Endothelial cell of umbilical vein (primary cell): ENCODE measurements at places on chromosomes 12 and 14. TPM values are rescaled to one million over a fixed set of nuclear protein-coding genes. Genes with fewer than 3 reads are reported as not detected.

The IL31 gene
- not detected in 2 replicates for polyA plus RNA-seq

The HOTAIR gene
- polyA plus RNA-seq = not detected in 2 replicates

GRCh38 chr14:54935958-54936357 lies 33.3 kb upstream of the GCH1 start:
- DNase-seq = no peak

GRCh38 chr12:108975024-108975593 lies 45.8 kb downstream of the SVOP start:
- DNase-seq = no peak

DNA sequence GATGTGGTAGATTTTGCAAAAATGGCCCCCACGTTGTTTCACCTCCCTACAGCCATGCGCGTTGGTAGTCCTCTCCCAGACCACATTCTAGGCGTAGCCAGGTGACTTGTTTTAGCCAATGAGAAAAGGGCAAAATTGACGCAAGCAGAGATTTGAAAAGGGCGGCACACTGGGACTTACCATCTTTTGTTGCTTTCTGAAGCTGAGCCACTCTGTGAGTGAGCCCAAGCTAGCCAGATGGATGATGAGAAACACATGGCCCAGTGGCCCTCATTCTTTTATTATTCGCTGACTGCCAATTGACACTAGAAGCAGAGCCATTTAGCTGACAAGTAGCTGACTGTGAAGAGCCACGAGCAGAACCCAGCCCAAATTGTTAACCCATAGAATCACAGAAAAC lies 142.0 kb upstream of the GZMB start:
- no peak for DNase-seq

The CCDC38 gene
- polyA plus RNA-seq = not detected in 2 replicates

DNA sequence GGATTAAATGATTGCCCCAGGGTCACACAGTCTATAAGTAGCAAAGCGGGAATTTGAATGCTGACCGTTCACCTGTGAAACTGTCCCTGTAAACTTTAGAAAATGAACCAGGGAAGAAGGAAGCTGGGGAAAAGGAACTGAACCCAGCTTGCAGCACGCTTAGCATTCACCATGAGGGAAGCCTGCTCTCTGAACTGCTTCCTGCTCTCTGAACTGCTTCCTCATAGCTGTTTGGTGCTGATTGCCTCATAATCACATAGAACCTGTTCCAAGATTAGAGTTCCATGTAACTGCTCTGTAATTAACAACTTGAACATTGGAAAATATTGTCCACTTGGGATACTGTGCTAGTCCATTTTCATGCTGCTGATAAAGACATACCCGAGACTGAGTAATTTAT lies 1504.8 kb upstream of the TMEM132C start:
- DNase-seq = no peak

DNA sequence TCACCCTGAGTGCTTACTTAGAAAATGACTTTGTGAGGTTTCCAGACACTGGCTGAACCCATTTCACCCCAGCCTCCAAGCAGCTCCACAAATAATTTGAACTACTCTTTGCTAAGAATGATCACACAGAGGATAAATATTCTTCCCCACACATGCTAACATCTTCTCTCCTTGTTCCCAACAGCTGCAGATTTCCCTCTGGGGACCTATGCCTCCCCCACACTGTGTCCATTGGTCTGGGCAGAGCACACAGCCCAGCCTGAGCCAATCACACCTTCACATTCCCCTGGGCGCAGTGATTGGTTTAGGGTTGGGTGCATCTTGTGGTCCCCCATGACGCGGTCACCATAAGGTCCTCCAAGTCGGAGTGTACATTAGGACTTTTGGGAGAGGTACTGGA lies 6.9 kb downstream of the SDR9C7 start:
- no peak for DNase-seq

DNA sequence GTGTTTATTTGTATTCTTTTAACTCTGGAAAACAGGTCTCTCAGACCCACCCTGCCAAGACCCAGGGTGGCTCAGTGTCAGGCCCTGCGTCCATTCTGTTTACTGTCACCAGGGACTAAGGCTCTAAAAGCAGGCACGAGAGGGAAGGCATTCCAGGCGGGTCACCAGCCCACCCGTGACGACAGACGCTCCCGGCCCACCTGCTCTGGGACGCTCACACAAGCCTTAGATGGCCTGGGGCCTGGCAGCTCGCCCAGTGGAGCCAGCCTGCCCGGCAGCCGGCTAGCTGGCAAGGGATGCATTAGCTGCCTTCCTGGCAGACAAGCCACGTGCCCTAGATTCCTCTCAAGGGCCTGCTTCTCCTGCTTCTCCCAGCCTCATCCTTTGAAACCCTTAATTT lies 9.2 kb upstream of the NUAK1 start:
- no peak for DNase-seq

GRCh38 chr14:22570132-22570949 lies 18.7 kb downstream of the DAD1 start:
- peak; percentile 83 for DNase-seq

GRCh38 chr12:104384141-104384880 lies 72.4 kb upstream of the CHST11 start:
- DNase-seq = no peak

DNA sequence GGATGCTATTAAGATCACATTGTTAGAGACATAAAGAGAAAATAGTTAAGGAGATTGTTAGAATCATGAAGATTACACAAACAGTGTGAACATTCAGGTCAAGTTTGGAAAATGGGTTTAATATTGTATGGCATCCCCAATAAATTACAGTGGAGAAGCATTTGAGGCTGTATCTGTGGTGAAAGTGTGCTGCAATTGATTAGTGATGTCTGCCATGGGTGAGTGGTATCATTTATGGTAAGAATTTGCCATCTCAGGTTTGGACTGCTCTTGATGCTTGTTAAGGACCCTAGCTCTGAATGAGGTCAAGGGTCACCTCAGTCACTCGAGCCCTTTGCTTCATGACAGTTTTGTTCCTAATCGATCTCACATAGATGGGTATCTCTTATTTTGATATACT lies 265.7 kb upstream of the SRRM4 start:
- DNase-seq = no peak

DNA sequence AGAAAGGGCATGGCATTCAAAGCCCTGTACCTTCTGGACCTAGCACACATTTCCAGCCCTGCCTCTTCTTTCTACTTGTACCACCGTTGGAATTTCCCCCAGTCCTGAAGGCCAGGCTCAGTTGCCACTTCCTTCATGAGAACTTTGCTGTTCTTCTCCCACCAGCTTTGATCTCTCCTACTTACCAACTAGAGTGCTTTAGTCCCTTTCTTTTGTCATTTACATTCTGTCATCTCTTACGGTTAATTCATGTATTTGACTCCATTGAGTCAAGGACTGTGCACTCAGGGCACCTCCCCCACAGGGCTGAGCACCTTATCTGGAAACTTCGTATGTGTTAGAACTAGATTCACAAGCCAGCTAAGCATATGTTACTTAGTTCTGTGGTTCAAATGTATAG lies 26.3 kb downstream of the BICDL1 start:
- DNase-seq = no peak

GRCh38 chr12:119842380-119842779 lies 34.7 kb downstream of the CIT start:
- no peak for DNase-seq

DNA sequence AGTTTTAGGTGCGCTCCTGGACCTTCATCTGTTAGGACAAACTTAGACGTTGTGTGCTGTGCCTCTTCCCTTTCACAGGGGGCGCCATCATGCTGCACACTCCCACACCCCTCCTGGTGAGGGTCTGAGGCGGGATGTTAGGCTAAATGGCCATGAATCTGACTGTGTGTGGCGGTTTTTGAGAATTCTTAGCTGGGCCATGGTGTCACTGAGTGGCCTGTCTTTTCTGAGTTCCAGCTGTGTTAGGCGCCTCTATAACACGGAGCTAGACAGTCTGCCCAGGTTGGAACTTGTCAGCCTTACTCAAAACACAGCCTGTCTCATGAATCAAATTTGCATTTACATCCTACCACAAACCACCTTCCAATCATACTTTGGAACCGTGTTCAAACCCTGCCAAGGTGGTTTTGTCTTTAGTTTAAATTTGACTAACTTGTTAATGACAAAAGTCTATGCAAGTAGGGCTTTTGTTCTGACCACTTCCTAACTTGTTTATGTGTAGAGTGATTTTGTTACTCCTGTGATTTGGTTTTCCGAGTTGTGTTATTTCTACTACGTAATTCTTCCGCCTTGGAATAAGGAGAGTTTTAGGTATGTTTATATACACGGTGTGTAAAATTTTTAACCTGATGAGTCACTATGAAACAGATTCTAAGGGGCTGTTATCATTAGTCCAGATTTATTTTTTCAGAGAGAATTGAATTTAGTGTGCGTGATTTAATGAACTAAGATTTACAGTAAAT lies 19.6 kb downstream of the ACVR1B start:
- peak; percentile 89 for DNase-seq

GRCh38 chr12:92078167-92079053 lies 67.2 kb downstream of the BTG1 start:
- DNase-seq = peak; percentile 42

DNA sequence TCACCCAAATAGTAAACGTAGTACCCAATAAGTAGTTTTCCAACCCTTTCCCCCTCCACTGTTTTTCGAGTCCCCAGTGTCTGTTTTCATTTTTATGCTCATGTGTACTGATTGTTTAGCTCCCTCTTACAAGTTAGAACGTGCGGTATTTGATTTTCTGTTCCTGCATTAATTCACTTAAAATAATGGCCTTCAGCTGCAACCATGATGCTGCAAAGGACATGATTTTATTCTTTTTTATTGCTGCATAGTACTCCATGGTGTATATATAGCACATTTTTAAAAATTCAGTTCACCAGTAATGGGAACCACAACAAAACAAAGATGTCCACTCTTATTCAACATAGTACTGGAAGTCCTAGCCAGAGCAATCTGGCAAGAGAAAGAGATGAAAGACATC lies 72.8 kb downstream of the DUSP6 start:
- no peak for DNase-seq

The TUBA1A gene
- 2,429 and 3,046 TPM in 2 replicates for polyA plus RNA-seq

The KRT71 gene
- polyA plus RNA-seq = not detected in 2 replicates

- DNase-seq = peak; percentile 57
These were observed 79.0 kb downstream of the TMX1 start for GRCh38 chr14:51318813-51319597.
